ENCODE measurements at places on chromosomes 2 and 18. TPM values are rescaled to one million over a fixed set of nuclear protein-coding genes. Genes with fewer than 3 reads are reported as not detected.

GRCh38 chr2:73080321-73081131 lies 9.0 kb upstream of the SFXN5 start:
- DNase-seq: no peak

DNA sequence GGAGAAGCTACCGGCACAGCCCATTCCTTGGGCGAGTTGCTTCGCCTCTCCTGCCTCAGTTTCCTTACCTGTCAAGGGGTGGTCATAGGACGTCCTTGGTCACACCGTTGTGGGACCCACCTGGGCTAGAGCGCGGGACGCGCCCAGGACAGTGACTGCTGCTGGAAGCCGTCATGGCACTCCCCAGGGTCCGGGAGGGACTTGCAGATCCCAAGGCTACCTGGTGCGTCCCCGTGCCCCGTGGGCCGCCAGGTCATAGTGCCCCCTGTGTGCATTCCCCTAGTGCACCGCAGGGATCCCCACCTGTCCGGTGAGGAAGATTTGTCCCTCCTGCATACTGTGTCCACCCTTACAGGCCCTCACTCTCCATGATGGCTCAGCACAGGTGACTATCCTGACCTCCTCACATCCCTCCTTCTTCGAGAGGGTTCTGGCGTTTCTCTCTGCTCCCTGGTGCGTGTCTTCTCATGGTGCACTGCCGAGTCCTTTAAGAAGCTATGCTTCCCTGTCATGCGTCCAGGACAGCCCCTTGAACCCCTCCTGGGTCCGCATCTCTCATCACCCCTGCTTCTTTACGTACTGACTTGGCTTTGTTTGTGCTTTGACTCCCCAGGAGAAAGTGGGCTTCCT lies 886 bp upstream of the STK25 start:
- no peak for DNase-seq

DNA sequence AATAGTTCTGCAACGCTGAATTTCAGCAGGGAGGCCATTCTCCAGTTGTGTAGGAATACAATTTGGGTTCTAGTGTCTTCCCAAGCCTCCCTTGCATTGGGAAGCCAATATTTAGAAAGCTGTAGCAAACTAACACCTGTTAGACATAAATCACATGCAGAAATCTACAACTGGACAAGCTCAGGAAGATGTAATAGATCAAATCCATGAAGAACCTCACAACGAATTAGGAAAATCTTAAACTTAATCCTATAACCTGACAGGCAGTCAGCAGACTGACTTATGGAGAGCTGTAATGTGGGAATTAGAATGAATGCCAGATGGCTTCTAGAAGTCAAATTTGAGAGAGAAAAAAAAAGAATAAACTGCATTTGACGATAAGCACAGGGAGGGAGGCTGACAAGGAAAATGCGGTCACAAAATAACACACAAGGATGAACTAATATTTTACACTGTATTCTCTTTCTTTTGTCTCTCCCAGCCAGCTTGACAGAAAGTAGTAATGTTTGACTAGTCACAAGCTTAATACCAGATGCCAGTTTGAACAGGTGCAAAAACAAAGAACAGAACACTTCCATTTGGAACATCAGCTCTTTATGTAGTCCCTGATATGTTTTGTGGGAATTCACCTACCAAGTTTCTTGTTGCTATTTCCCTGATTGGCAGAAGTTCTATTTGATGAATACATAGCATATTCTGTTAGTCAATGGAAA lies 50.8 kb upstream of the FANCL start:
- DNase-seq: no peak

- no peak for DNase-seq
Measured at GRCh38 chr18:22828171-22828570, 105.0 kb upstream of the RBBP8 start.

GRCh38 chr2:196798980-196799379 lies 503 bp downstream of the GTF3C3 start:
- no peak for DNase-seq

- no peak for DNase-seq
Measured at GRCh38 chr18:650428-650858, 7.0 kb upstream of the TYMS start.

DNA sequence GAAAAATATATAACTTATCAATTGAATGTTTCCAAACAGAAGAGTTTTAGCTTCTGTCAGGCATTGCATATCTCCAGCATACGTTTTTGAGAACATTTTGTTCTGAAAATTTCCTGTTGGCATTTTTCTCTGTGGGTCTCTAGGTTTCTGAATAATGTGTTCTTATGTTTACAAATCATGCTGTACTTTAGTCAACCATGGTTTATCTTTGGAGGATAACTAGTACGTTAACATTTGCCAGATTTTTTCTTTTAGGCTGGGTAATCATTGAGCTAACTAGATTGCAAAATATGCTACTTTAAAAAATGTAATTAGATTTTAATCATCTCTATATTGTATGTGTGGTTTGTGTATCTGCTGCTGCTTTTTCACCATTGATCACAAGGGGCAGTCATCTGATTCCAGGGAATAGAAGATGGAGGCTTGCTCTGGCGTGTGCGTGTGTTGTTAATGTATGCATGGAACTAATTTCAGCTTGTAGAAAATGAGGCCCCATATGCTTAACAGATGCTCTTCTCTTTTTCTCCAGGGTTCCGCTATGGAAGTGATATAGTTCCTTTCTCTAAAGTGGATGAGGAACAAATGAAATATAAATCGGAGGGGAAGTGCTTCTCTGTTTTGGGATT lies 21.3 kb downstream of the XRCC5 start:
- DNase-seq: no peak

GRCh38 chr2:219285894-219286425 lies 6.8 kb downstream of the DNAJB2 start:
- no peak for DNase-seq

DNA sequence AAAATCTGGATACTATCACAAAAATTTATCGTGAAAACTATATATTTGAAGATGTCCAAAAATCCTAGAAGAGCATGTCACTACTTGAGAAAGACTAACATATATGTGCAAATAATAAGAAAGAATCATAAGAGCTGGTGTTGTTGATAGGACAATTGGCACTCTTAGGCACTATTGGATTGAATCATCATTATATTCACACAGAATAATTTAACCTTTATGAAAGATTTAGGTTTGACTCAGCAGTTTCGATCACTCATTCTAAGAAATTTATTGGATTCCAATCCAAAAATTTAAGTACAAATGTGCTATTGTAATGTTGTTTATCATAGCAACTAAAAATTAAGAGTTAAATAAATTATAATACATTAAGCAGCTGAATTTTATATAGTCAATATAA lies 503.6 kb downstream of the SPAG16 start:
- DNase-seq: no peak

GRCh38 chr2:12155303-12156051 lies 409.0 kb downstream of the LPIN1 start:
- no peak for DNase-seq

- no peak for DNase-seq
Measured at GRCh38 chr2:57598551-57598950, 448.1 kb upstream of the VRK2 start.

DNA sequence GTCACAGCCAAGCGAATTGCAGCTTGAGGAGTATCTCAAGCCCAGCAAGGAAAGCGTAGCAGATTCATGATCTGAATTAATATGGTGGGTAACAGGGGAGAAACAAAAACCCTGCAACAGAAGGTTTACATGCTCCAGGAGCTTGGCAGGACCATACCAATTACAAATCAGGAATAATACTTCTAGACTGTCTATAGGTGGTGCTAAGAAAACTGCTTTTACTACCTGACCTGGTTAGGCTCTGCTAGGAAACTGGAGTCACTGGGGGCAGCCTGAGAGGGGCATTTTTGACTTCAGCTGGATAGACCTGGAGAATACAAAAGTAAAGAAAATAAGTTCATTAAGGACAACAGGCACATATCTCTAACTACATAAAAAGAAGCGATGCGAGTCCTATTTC lies 24.6 kb upstream of the SPOPL start:
- no peak for DNase-seq

- DNase-seq: peak; percentile 60
Measured at GRCh38 chr18:77648411-77648810, 398.8 kb downstream of the GALR1 start.

GRCh38 chr2:28538134-28538533 lies 42.3 kb downstream of the PLB1 start:
- DNase-seq: no peak

- DNase-seq: no peak
Measured at GRCh38 chr2:179985163-179985820, 21.8 kb downstream of the CWC22 start.

GRCh38 chr2:10481666-10482157 lies 33.6 kb upstream of the ODC1 start:
- DNase-seq: no peak

- DNase-seq: no peak
Measured at GRCh38 chr2:74186038-74186437, 7.4 kb upstream of the MOB1A start.

DNA sequence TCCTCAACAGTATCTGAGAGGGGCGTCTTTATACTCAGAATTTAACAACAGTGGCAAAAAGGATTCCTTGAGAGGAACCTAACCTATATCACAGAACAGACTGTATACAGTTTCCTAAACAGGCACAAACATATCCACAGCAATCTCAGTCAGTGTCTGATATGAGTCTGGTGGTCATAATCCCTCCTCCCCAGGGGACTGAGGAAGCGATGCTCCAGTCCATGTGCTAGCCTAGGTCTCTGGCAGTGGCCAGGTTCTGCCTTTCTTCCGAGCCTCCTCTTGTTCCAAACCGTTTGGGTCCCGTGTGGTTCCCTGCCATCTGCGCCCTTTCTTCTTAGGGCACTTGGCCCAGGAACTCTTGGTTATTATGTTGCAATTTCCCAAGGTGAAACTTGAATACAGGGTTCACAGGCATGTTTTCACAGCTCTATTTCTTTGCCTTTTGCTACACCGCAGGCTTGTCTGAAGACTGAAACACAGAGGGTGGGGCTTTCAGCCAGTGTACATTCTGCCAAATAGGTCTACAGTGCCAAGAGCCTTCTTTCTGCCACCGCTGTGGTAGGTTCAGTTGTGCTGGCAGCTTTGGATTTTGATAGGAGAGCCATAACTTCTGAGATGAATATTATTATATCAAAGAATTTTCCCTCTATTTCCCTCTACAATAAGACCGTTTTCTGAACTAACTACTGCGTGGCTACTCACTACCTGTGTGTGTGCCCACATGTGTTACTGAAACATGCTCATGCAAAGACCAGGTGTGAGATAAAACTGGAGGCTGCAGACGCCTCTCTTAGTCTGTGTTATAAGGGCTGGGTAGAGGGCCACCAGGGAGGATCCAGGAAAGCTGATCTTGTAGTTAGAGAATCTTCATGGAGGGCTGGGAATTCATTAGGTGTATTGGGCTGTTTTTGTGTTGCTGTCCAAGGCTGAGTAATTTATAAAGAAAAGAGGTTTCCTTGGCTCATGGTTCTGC lies 75.0 kb upstream of the HAAO start:
- DNase-seq: no peak

DNA sequence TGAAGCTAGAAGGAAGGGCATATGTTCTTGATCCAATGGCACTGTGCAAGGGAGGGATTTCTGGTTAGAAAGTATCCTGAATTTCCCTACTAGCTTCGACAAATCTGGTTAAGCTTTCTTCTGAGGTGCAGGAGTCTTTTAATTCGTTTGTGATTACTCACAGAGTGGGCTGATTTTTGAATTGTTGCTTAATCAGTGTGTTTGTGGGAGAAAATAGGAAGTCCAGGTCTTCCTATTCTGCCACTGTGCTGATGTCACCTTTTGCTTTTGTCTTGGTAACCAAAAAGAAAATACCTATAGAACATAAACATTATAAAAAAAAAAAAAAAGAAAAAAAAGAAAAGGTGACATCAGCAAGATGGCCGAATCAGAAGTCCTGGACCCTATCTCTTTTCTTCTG lies 1008.6 kb downstream of the TSN start:
- no peak for DNase-seq

DNA sequence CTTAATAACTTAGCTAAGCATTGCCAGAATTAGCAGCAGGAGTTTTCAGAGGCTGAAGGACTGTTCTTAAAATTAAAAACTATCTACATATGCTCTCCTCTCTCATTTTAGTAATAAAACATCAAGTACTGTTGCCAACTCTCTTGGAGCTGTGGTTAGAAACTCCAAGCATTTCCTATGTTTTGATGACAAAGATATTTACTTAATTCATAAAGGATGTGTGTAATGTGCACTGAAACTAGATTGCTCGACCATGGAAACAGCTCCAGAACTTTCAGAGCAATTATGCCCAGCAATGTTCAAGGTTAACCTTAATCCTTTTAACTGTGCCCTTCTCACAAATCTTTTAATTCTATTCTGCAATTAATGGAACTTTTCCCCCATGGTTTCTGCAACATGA lies 8.4 kb downstream of the GRP start:
- DNase-seq: peak; percentile 34

- DNase-seq: no peak
Measured at GRCh38 chr2:239396881-239397681, 3.7 kb downstream of the HDAC4 start.

GRCh38 chr2:105997711-105998110 lies 196.4 kb downstream of the UXS1 start:
- DNase-seq: peak; percentile 89

- no peak for DNase-seq
Measured at GRCh38 chr2:195683174-195683573, 26.1 kb downstream of the SLC39A10 start.

DNA sequence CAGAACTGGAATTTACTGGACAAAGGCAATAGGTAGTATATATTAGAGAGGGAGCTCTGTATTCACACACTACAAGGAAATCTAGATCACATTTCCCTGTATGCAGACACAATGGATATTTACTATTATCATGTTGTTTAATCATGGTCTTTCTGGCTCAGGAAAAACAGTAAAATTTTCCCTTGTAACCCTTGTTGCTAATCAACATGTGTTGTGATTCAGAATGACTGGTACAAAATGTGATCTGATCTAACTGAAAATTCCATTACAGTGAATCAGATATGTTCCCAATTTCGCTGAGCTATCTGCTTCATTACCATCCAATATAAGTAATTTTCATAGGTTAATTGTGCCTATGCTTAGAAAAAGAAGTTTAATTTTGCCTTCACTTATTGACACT lies 1109.7 kb downstream of the LRP1B start:
- DNase-seq: no peak

DNA sequence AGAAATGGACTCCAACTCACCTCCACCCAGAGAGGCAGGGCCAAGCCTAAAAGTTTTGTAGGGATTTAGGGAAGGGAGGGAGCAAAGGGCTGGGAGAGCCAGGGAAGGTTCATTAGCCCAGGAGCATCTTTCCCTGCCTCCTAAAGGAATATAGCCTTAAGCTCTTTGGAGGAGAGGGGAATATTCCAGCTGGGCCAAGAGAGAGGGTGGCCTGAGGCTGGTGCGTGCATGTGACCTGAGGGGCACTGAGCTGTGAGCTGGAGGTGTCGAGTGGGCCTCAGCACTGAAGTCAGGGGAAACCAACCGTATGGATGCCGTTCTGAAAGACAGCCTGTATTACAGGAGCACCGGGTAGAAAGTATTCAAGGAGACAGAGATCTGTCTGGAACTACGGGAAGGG lies 112.6 kb downstream of the KLHL29 start:
- no peak for DNase-seq

Gene ASTL
- total RNA-seq: not detected

Gene OTOS
- not detected for total RNA-seq

Gene SERPINB2
- total RNA-seq: 24.5 TPM

Gene LRATD1
- 5.6 TPM for total RNA-seq

Gene NEURL3
- total RNA-seq: not detected

Gene SERPINB3
- not detected for total RNA-seq

Gene EGR4
- not detected for total RNA-seq

Gene RND3
- 39.6 TPM for total RNA-seq

Gene PROM2
- total RNA-seq: 2.9 TPM

Gene GYPC
- total RNA-seq: 197 TPM

Gene RAX
- total RNA-seq: not detected

Gene SCN3A
- total RNA-seq: 1.8 TPM

Measured in esophagus muscularis mucosa (tissue), 4 donors.